GM12891 (cell line): ENCODE measurements at places on chromosomes 12 and 14.

DNA sequence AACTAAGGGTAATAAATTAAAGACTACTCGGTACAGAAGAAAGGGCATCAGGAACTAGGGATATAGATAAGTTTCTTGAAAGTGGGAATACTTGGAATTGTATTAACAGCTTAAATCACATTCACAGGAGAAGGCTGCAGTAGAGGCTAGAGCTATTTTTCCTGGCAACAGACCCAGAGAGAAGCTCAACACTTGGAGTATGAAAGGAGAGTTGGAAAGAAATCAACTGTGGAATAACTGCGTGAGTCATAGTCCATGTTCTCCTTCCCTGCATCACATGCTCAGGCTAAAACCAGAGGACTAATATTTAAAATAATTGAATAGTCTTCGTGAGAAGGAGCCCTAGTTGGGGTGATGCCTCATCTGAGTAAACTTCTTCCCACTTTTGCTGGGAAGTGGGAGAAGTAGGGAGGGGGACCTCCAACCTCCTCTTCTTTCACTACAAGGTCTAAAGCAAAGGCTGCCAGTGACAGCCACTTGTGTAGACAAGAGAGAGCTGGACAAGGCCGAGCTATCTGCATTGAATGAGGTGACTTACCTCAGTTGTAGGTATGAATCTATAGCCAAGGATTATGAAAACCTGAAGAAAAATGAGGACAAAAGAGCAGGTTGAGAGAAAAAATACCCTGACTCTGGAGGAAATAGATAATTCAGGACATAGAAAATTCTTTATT lies 32.7 kb downstream of the DYRK2 start:
- no peak for DNase-seq

DNA sequence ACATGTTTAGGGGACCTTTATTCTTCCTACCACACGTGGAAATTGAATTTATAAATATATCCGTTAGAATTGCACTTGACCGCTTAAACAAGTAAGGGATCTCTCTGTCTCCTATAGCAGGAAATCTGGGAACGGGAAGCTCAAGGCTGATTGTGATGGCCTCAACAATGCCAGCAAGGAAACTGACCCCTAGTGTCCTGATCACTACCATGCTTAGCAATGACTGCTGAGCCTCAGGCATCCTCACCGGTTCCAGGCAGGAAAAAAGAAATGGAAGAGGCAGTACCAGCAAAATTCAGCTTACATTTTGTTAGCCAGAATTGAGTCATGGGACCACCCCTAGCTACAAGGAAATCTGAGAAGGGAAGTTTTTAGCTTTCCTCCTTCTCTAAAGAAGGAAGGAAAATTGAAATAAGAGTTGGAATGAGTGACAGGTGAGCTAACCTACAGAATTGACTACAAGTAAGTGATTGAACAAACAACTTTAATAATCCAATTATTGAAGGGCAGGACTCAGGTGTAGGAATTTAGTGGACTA lies 43.9 kb upstream of the AMN1 start:
- DNase-seq: no peak

DNA sequence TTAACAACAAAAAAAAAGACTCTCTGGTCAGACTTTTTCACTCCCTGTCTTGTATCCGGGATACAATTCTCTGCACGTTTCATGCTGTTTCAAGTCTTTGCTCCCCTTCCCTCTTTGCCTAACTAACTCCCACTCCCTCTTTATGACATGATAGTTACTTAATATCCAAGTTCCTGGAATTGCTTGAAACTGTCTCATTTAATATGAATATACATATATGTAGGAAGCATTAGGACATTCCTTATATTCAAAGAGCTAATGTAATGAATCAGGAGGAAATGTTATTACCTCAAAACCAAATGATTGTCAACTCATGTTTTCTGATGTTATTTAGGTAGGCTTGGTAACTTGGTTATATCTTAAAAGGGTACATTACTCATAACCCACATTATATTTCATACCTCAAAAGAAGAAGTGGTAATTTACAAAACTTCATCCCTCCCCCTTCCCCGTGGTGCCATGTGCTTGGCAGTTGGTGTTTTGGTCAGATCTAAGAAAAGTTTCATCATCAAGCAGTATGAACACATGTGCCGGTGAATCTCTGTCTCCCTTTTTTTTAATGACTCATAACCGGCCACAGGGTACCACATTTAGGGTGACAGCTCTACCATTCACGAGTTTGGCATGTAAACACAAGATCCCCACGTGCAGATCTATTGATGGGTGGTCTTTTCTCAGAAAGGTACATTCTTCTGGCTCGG lies 56.5 kb downstream of the HCAR2 start:
- no peak for DNase-seq

DNA sequence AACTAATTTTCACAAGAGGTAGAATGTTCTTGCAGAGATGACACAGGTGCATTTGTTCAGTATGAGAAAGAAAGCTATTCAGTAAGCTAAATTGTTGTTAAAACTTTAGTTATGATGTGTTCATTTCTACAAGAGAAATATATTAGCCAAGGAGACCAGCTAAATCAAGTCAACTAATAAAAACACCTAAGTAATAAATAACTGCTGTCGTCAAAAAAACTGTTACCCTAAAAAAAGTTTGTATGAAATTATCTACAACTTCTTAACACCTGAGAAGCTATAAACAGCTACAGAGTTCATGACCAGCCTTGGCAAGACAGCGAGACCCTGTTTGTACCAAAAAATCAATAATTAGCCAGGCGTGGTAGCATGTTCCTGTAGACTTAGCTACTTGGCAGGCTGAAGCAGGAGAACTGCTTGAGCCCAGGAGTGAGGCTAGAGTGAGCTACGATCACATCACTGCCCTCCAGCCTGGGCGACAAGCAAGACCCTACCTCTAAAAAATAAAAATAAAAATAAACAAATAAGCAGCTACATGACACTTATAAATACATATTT lies 67.6 kb upstream of the AP4S1 start:
- DNase-seq: no peak

DNA sequence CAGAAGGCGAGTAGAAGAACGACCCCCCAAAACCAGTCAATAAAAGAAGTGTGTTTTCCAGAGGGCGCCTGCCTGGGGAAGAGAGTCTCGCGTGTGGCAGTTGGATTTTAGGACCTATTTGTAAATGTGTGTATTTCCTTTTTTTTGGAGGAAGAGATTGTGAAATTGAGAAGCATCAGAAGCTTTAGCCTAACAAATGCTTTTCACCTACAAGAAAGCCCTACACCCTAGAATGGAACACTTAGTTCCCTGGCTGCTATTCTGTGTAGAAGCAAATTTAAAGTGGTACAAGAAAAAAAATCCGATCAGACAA lies 1.3 kb downstream of the RCOR1 start:
- DNase-seq: no peak

DNA sequence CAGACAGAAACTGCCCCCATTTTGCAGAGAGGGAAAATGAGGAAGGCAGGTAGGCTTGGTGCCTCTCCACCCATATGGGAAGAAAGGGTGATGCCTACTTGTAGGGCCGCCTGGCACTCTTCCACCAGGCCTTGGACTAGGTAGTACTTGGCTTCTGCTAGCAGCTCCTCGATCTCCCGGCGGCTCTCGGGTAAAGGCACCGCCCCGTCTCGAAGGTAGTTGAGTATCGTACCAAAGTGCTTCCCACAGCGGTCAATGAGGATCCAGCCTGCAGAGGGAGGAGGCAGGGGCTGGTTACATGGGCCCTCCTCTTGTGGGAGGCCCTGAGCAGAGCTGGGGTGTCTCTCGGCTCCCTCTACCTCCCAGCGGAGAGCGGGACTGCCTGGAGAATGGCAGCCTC lies 16.6 kb downstream of the KCTD10 start:
- no peak for DNase-seq

DNA sequence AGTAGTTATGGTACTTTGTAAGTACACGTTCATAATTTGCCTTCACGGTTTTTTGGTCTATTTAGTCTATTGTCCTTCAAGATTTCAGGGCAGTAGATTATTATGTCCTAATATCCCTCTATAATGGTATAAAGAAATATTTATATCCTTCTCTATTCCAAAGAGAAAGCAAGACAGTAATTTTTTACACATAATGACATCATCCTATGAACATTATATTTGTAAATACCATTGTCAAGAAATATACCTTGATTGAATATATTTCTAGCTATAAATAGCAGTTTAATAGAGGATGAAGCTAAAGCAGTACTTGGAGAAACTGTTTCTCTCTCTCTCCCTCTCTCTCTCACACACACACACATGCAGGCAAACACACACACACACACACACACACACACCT lies 77.0 kb downstream of the C12orf50 start:
- DNase-seq: no peak

GRCh38 chr12:38689195-38689594 lies 216.2 kb downstream of the CPNE8 start:
- DNase-seq: no peak

DNA sequence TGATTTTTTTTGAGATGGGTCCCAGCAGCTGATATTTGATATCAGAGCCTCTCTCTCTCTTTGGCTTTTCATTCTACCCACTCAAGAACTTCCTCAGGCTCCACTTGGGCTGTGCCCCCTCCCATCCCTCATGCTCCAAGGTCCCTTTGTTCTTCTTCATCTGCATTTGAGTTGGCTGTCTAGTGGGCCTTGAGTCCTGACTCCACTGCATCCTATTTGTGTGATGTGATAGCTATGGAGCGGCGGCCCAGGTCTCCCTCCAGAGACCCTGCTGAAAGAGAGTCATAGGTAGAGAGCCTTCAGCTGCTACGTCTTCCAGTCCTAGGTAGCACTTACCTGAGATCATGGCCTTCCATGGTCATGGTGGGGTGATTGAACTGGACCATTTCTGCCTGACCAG lies 123.1 kb upstream of the VRK1 start:
- no peak for DNase-seq
